ENCODE measurements at places on chromosomes 1 and 21.

DNA sequence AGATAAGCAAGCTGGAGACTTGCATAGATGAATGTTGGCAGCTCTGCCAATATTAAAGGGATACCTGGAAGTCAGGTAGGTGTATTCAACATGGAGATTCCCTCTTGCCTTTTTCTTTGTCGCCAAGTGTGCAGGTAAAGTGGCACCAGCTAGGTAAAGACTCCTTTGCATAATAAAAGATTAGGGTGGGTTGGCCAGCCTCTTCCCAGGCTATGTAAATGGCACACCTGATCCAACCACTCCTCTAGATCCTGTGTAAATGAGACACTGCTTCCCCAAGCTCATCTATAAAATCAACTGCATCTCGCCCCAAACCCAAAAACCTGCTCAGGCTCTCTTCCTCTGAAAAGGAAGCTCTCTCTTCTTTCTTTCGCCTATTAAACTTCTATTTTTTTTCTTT, 100.8 kb upstream of the DSCAM start:
- no peak for DNase-seq

GRCh38 chr1:66247415-66248208, 286.3 kb upstream of the SGIP1 start:
- DNase-seq = peak; percentile 39

GRCh38 chr1:152036267-152037216, at the start of gene S100A11:
Gene S100A11 (minus strand): TSS chr1:152037004. CDS start chr1:152036915, 89 bp downstream.
- DNase-seq = peak; percentile 90

- DNase-seq = no peak
Measured at GRCh38 chr1:166273618-166274017, 106.8 kb upstream of the FAM78B start.

DNA sequence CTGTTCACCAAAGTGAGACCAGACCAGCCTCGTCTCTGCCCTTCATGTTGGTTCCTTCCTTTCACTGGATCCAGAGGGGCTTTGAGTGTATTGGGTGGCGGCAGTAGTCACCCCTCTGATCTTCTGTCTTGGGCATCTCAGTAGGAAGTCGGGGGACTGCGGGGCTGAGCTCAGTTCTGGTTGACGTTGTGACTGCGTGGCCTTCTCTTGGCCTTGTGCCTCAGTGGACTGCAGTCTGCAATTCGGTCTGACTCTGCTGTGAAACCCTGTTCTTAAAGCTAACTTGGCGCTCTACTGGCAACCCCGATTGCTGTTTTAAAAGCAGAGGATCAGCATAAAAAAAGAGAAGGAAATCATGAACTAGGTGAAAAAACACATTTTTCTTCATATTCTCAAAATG, 56.7 kb downstream of the SLC37A1 start:
- DNase-seq = no peak

GRCh38 chr1:230381585-230381984, 44.5 kb downstream of the PGBD5 start:
- DNase-seq = no peak

DNA sequence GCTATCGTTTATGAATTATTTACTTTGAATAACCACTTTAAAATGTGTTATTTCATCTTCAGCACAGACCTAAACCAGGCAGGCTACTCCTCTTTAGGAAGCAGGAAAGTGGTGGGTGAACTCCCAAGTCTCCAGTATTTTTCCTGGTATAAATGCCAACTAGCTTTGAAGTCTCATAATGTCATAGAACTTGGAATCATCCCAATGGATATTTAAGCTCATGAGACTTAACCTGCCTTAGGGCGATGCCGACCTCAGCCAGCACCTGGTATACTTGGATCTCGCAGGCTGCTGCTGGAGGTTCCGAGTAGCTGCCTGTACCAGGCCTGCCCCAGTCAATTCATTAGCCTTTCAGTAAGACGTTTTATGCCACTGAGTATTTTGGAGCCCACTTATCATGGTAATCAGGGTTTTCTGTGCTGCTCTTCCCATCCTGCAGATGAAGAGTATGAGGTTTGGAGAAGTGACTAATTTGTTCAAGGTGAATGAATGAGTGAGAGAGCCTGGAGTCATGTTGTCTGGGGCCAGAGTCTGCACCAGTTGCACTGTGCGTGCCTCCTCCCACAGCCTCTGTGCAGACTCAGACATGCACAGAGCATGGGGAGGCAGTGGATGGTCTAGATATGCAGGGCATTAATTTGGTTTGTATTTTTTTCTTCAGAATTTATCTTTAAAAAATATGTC, 34.9 kb downstream of the VANGL1 start:
- DNase-seq = no peak

DNA sequence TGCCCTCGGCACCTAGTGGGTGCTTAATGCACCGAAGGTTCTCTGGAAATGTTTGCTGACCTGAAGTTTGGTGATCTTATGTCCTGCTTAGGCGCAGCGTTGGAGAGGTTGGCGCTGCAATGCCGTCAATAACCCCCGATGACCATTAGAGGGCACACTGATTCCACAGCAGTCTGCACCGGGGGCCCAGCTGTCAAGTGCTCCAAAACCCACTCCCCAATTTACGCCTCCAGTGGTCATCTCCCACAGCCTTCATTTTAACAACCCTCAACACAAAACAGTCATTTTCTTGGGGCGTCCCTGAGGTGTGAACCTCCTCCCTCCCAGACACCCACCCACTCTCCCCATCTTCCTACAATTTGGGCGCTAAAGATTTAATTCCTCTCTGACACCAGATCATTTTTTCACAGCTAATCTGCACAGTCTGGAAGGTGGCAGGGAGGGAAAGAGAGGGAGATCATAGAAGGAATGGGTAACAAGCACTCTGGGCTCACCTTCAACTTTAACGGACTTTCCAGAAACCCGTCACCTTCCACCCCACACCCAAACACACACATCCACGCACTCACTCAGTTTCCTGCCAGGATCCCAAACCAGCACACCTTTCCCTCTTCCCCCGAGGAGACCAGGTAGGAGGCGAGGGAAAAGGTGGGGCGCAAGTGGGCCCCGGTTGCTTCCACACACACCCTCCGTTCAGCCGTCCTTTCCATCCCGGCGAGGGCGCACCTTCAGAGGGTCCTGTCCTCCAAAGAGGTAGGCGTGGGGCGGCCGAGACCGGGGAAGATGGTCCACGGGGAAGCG, 570 bp upstream of the NPR1 start:
- DNase-seq = peak; percentile 65

DNA sequence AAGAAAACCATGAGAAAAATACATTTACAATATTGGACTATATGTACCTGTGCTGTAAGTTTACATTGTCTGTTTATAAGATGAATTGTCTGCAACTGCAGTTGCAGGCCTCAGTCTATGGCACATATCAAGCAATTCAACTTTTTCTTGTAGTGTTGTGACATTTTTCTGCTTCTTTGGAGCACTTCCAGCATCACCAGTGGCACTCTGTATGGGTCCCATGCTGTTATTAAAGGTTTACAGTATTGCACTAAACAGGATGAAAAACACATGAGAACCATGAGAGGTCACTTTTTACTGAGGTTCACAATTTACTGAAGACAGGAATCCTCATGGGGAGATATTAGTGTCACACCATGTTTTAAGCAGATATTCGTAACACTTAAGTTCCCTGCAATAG, 118.6 kb downstream of the GRIK1 start:
- DNase-seq = no peak

DNA sequence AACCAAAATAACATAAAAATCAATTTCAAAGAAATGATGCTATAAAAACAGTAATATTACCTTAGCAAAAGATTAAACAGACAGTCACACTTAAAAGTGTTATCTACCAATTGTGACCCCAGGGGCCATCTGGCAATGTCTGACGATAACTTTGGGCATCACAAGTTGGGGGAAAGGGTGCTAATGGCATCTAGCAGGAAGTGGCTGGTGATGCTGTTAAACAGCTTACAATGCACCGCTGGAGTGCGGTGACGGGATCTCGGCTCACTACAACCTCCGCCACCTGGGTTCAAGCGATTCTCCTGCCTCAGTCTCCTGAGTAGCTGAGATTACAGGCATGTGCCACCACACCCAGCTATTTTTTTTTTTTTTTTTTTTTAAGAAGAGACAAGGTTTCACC, 27.6 kb downstream of the NUP133 start:
- DNase-seq = no peak

- no peak for DNase-seq
Measured at GRCh38 chr1:238281418-238281817, 390.7 kb upstream of the ZP4 start.

GRCh38 chr1:44985747-44986359, 542 bp downstream of the EIF2B3 start:
- DNase-seq = no peak

GRCh38 chr1:197961933-197962332, 44.8 kb downstream of the LHX9 start:
- no peak for DNase-seq

DNA sequence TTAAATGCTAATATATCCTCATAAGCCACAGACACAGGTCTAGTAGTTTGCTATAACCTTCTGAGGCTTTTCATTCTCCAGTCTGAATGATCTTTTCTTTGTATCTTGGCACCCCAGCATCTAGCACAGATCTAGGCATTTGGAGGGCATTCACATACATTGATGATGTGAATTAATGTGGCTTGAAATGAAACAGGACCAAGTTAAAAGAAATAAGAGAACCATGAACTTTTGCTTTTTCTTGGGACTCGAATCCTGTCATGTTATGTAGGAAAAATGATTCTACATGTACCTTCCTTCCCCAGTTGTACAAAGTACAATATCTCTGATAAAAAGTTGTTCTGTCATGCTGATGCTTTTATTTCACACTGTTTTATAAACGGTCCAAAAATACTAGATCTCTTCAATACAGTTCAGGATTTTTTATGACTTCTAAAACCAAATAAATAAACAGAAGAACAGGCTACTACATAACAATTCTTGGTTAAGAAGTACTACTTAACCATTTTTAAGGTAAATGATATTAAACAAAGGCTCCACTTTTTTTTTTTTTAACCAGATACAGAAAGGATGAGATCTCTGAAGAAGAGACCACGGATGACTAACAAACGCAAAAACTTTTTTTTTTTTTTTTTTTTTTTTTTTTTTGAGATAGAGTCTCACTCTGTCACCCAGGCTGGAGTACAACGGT, 3.0 kb downstream of the SORT1 start:
- DNase-seq = no peak

DNA sequence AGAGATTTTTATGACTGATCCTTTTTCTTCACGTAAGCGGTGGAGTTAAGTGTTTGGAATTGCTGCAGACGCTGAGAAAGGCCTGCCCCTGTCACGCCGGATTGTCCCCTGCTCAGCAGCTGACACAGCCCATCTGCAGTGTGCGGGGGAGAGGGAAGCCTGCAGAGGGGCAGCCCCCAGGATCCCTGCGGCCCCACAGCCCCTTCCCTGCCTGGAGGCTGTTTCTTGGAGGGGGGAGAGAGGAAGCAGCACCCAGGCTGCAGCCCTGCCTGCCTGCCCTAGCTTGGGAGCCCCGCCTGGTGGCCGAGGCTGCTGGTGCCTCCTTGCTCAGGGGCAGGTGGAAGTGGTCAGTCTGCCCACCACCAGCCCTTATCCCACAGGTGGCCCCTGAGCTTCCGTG, 50.7 kb downstream of the PRDM16 start:
- DNase-seq = no peak

DNA sequence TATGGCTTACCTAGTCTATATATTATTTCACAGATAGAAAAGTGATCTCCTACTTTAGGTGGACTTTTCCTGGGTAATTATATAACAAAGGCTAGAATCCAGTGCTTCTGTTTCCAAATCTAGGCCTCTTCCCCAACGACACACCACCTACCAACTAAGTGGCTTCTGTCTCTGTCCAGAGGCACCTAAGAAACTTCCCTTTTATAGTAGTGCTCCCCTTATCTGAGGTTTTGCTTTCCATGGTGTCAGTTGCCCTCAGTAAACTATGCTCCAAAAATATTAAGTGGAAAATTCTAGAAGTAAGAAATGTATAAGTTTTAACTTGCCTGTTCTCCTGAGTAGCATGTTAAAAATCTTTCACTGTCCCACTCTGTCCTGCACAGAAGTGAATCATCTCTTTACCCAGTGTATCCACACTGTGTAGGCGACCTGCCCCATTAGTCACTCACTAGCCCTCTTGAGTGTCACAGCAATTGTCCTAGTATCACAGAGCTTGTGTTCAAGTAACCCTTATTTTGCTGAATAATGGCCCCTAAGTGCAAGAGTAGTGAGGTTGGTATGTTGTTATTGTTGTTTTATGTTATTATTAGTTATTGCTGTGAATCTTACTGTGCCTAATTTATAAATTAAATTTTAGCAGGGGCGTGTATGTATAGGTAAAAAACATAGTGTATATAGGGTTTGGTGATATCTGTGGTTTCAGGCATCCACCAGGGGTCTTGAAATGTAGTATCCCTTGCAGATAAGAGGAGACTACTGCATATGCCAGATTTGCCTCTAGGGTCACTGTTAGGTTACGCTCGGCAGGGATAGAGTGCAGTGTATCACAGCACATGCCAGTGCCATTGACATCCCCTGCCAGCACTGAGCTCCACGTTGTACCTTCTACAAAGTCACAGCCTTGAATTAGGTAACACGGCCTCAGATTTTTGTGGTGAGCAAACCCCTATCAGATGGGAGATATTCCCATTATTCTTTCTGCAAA, 14.7 kb upstream of the CD53 start:
- no peak for DNase-seq

DNA sequence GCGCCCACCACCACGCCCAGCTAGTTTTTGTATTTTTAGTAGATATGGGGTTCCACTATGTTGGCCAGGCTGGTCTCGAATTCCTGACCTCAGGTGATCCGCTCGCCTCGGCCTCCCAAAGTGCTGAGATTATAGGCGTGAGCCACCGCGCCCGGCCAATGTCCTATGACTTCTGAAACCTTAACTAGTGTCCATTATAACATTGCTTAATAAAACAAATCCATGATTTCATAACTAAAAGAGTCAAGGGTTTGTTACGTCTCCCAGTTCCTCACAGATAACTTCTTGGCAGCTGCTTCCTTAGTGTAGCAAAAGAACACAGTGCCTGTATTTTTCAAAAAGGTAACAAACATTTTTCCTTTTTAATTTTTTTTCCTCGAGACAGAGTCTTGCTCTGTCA, 53.6 kb downstream of the FBXO42 start:
- DNase-seq = no peak

DNA sequence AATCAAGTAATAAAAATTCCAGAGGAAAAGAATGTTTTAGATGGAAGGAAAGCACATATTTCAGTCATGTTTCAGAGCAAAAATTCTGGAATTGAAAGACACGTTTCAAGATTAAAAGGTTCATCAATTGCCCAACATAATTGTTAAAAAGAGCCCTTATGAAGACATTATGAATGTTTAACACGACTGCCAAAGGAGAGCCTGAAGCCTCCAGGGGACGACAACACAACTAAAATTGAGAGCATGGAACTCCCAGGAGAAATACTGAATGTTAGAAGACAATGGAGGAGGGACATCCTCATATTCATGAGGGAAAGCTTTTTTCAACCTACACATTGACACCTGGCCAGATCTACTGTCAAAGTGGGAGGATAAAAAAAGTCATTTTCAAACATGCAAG, 16.0 kb downstream of the OR2T11 start:
- peak; percentile 51 for DNase-seq

DNA sequence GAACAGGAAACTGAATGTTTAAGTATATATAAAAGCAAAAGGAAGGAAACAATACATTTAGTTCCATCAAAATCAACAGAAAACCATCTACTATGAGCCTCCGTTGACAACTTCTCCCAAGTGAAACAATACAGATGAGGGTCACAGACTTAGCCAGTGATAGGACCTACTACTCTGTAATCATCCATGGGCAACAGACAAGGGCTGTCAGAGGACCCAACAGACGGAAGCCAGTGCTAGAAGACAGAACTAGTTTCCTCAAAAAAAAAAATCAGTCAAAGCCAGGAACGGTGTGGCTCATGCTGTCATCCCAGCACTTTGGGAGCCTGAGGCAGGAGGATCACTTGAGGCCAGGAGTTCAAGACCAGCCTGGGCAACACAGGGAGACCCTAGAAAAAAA, 20.6 kb downstream of the RERE start:
- DNase-seq = no peak
